ENCODE measurements at places on chromosomes 7 and 10.

DNA sequence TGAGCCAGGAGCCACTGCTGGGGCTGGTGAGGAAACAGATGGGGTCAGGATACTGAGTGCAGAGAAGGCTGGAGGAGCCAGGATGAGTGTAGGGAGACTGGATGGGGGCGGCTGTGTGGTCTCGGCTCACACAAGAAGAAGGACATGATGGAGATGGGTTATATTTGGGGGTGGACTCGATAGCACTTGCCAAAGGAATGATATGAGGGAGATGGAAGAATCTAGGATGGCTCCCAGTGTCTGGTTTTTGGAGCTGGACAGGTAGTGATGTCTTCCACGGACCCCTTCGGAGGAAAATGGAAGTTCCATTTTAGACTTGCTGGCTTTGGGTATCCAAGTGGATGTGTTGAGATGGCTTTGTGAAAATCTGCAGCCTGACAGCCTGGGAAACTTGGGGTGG is 83.9 kb downstream of the CDH23 start:
- DNase-seq, result no peak

DNA sequence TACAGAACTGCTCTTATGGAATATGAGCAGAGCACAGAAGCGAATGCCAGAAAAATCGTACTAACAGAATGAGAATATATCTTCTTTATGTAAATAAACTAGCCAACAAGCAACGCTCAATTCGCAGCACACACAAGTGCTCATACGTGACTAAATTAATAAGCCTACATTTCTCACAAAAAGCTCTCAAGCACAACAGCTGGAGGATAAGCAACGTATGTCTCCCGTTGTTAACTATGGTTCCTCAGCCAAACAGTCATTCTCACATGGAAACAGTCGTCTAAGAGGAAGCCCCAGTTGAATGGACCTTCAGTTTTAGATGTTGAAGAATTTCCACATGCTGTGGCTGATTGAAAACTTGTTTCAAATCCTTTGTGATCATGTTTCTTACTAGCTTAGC is 110.4 kb downstream of the PKD1L1 start:
- DNase-seq, result no peak

GRCh38 chr7:66905278-66905677 is 15.7 kb upstream of the TMEM248 start:
- DNase-seq, result no peak

- DNase-seq, result no peak
Observed at GRCh38 chr10:100504096-100504495, 15.6 kb downstream of the SEC31B start.

- DNase-seq, result peak; percentile 26
Observed at GRCh38 chr7:93914581-93915066, 6.9 kb upstream of the GNG11 start.

GRCh38 chr10:23370106-23370505 is 25.5 kb upstream of the C10orf67 start:
- DNase-seq, result no peak

DNA sequence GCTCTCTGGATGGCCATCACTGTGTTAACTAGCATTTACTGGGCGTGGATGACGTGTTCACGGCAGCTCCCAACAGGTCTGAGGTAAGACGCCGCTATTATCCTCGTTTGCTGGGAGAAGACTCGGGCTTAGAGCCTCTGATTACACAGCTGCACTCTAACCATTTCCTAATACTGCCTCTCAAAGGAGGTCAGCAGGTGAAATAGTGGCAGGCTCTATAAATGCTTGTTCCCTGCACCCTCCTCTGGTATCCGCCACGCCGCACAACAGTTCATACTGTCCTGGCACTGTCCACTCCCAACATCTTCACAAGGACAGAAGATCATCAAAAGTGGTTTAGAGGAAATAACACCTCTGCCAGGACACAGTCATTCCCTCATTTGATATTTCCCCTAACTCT is 28.3 kb downstream of the HIPK2 start:
- no peak for DNase-seq

DNA sequence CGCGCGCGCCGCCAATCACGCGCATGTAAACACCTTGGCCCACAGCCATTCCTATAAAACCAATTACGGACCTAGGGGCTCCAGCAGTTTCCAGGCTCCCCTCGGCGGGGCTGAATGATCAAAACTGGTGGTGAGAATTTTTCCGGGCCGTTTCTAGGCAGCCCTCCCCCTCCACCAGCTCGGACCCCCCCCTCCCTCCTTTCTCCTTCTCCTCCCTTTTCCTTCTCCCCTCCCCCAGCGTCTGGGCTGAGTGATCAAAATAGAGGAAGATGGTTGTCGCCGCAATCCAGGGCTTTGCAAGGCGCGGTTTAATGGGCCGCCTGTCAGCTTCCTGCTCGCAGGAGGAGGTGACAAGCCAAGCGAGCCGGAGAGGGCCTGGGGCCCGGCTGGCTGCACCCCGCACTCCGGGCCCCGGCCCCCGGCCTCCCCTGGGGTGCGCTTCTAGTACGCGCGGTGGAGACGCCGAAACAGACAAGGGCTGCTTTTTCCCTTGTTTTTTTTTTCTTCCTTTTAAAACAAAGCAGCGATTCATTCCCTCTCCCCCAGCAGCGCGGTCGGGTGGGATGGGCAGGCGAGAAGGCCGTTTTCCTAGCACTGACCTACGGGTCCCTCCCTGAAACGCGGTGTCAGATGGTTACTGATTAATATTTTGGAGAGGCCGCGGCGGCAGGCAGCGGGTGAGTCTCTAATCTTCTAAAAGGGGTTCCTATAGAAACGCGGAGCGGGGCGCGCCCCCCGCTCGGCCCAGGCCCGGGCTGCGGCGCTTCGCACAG is 528 bp upstream of the TNRC18 start:
- DNase-seq, result peak; percentile 95

- no peak for DNase-seq
Observed at GRCh38 chr10:69223028-69223342, 2.9 kb downstream of the HKDC1 start.

DNA sequence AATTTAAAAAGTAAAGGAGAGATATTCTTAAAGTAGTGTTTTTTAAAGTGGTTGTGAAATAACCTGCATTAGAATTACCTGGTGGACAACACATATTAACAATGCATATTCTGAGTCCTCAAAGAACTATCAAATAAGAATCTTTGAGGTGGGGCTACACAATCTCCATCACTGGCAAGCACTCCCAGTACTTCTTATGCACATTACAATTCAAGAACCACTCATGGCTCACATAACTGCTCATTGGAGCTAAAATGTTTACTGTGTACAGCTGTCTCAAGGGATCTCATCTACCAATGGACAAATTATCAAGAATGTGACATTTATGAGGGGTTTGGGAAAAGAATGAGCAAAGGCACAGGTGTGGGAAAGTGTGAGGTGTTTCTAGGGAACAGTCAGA is 692.0 kb downstream of the PHTF2 start:
- DNase-seq, result no peak

- no peak for DNase-seq
Observed at GRCh38 chr7:85186521-85187241, at the start of gene SEMA3D. TSS of gene SEMA3D (minus strand) at chr7:85187056. CDS start at chr7:85121891, 65,165 bp downstream.

- DNase-seq, result no peak
Observed at GRCh38 chr7:107999779-108000560, 3.0 kb downstream of the LAMB1 start.

DNA sequence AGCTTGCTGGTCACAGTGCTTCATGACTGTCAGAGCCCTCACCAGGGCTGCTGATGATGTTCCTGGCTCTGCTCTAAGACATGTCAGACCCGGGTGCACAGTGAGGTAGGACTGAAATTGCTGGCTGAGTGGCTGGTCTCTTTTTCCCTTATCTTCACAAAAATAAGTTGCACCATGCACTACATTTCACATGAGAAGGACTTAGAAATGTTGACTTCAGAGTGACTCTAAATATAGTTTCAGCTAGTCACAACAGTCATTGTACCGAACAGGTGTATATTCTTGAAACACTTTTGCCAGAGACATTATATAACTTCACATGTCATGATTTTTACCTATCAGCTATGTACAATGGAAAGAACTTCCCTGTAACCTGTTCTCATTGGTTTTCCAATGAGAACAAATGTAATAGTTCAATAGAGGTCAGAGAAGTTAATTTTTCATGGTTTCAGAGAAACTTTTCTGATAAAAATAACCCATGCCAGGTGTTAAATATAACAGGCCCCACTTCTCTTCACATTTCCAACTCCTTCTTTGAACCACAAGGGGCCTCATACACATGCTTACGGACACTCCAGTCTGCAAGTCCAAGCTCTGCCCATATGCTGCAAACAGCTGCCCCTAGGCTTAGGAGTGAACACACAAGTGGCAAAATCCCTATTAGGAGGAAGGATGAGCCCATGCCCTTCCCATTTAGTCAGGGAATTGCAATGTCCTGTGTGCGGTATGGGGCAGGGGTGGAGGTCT is 115.6 kb downstream of the CDK6 start:
- DNase-seq, result no peak

GRCh38 chr7:55339033-55340000 is 25.8 kb upstream of the LANCL2 start:
- DNase-seq, result no peak

- no peak for DNase-seq
Observed at GRCh38 chr10:80452640-80453039, 1.5 kb upstream of the TSPAN14 start.

DNA sequence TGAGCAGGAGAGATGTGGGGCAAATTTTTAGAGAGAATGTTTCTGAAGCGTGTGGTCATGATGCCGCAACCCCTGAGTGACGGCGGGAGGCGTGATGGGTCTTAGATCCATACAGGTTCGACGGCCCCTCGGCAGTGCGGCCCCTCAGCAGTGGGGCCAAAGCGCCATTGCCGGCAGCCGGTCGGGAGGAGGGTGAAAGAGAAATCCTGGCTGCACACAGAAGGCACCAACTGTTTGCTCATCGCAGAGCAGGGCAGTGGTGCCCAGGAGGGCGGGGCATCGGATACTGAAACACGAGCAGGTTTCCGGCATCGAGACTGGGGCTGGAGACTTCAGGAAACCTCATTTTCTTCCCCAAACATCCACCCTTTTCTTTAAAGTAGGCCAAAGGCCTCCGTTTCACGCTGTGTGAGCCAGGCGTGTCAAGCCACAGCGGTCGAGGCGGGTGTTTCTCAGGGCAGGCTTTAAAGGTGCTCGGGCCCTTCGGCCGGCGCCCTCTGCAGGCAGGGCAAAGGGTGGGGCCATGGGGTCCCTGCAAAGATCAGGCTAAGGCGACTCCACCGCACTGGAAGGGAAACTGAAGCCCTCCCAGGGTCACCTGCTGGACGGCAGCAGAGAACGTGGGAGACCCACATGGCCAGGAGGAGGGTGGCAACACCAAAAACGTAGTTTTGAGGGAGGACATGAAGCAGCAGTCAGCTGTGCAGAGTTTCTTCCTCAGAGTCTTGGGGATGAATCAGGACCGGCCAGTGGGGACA is 42.0 kb upstream of the PPP2R2D start:
- no peak for DNase-seq

DNA sequence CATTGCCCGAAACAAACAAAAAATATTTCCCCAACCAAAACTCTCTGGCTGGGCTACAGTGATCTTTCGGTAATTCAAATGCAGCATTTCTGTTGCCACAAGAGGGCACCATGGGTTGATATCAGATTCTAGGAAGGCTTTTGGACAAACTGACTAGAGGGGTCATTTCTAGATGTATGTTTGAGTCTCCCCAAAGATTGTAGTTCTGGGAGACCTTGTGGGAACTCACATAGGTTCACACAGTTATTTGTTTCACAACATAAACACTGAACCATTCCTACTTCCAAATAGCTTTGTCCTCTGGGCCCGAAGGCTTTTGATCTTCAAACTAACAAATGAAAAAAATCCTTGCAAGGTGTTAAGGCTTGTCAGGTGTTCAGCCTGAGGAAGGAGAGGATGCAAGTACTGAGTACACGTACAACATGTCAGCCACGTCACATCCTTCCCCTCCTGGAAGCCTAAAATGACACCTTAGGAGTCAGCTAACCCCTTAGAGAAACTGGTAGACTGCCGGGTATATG is 37.0 kb upstream of the IL15RA start:
- DNase-seq, result no peak

- DNase-seq, result peak; percentile 85
Observed at GRCh38 chr10:104328896-104329710, 9.2 kb downstream of the ITPRIP start.

DNA sequence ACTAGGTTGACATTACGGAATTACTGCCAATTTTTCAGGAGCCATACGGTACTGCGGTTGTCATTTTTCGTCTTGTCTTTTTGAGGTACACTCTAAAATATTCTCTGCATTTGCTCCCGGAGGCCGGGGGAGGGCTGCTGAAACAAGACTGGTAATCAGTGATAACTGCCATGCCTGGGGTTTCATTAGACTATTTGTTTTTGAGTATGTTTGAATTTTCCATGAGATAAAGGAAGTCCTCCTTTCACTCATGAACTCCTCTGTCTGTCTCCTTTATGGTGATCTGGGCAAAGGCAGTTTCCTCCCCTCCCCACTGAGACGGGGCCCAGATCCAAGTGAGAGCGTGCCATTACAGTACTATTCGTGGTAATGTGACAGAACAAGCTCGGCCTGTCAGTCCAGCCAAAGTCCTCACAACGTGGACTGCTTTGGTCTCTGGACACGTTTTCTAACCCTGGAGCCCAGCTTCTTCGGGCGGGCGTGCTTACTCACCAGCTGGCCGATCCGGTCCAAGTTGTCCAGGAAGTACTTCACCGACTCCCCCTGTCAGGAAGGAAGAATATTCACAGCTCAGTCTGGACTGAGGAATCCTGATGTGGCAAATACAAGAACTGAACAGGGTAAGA is 45.1 kb downstream of the AMZ1 start:
- no peak for DNase-seq

- DNase-seq, result no peak
Observed at GRCh38 chr10:22992075-22992474, 64.2 kb downstream of the ARMC3 start.

GRCh38 chr10:1323951-1324350 is 267.8 kb downstream of the WDR37 start:
- no peak for DNase-seq

DNA sequence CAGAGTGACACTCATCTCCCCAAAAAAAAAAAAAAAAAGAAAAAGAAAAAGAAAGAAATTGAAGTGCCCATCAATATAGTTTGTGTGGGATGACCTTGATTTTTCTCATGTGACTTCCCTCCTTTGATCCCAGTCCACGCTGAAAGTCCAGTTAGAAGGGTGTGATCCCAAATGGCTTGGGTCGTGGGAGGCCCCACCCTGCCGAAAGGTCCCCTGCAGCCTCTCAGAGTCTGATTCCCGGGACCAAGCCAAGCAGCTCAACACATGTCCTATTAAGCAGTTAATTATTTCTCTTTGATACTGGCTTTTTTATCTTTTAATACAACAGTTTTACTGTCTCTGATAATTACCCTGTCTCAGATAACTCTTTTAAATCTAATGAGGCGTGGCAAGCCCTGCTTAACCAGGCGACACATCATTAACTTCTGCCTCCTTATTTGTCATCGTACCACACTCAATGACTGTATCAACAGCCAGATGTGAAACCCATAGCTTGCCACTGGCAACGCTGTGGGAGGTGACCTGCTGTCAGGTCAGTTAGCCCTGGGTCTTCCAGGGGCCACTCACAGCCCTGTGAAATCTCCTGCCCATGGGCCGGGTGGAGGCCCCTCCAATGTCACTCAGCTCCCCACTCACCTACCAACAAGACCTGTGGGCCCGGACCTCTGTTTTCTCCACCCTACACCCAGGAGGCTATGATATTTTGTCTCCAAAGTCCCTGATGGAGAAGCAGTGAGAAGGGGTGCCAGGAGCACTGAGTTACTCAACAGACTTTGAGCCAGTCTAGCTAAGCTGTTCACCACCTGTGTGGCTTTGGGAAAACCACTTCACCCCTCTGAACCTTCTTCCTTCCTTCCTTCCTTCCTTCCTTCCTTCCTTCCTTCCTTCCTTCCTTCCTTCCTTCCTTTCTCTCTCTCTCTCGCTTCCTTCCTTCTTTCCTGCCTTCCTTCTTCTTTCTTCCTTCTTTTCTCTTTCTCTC is 110.0 kb upstream of the SFMBT2 start:
- DNase-seq, result no peak

Data from non-pigmented ciliary epithelial cell (primary cell).